ENCODE measurements at places on chromosomes 11 and 22. TPM values are rescaled to one million over a fixed set of nuclear protein-coding genes. Genes with fewer than 3 reads are reported as not detected.

DNA sequence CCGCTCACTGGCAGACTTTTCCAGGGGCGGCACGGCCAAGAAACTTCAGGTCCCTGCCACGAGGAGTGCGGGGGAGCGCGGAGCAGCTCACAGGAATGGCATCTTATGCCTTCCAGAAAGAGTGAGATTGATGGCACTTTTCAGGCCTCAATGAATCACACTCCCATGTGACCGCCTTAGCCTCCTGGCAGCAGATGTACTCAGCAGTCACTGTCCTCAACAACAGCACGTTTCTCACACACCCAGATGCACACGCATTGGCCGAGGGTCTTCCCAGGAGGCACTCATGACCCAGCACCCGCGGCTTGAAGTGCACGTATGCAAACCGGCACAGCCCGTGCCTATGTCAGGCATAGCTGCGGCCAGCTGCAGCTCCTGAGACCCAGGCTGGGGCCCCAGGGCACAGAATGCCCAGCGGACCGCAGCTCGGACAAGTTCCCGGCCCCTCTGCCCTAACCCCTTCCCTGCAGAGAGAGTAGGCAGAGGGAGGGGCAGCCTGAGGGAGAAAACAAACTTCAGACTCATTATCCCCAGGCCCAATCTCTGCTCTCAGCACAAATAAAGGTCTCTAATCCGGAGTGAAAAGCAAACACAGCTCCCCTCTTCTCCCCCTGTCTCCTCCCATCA is 48.3 kb downstream of the RPUSD4 start:
- H3K27ac ChIP-seq: peak overlapping the region; percentile 92
- H3K27me3 ChIP-seq: no peaks in the 10 kb centered on the region
- DNase-seq: peak; percentile 62
- H3K36me3 ChIP-seq: no peaks in the 10 kb centered on the region
- peaks cover 52% of the 10 kb centered on the region for H3K4me1 ChIP-seq

Gene PHOX2A
- total RNA-seq: not detected

GRCh38 chr22:38513063-38513462 is 7.0 kb upstream of the DDX17 start:
- peaks cover 2% of the 10 kb centered on the region for H3K4me1 ChIP-seq
- no peak for DNase-seq
- no peak overlapping the region for H3K27ac ChIP-seq
- no peaks in the 10 kb centered on the region for H3K27me3 ChIP-seq

- no peak for DNase-seq
- H3K4me3 ChIP-seq: no peak overlapping the region
- no peak overlapping the region for H3K27ac ChIP-seq
- no peaks in the 10 kb centered on the region for H3K4me1 ChIP-seq
- H3K27me3 ChIP-seq: no peaks in the 10 kb centered on the region
- H3K36me3 ChIP-seq: no peaks in the 10 kb centered on the region
These were observed 75.7 kb downstream of the LRRC4C start for GRCh38 chr11:41383768-41384167.

DNA sequence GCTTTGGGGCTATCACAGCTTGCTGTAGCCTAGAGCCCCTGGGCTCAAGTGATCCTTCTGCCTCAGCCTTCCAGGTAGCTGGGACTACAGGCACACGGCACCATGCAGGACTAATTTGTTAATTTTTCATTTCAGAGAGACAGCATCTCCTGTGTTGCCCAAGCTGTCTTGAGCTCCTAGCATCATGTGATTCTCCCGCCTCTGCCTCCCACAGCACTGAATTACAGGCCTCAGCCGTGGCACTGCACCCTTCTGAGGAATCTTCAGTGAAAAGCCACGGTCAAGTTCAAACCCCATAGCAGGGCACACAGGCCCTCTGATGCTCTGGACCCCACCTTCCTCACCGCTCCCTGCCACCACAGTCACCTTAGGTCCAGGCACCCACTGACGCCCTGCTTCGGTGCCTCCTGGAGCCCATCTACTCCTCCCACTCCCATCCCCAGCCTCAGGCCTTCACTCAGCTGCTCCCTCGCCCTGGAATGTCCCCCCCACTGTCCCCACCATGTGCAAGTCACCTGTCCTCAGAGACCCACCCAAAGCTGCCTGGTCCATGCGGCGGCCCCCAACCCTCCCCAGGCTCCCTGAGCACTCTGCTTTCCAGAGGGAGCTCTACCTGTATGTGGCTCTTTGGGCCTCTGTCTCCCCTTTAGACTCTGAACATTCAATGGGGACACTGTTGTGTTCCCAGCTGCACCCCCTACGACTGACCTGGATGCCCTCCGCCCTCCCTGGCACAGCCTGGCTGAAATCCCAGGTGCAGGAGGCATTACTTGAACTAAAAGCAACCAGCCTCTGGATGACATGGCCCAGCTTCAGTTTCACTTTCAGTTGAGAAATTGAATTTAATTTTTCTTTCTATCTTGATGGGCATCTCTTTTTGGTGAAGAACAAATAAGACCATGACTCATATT is 1.6 kb downstream of the APOL2 start:
- H3K36me3 ChIP-seq: peaks cover 23% of the 10 kb centered on the region
- DNase-seq: no peak
- no peaks in the 10 kb centered on the region for H3K27me3 ChIP-seq
- peak overlapping the region; percentile 94 for H3K4me3 ChIP-seq
- peaks cover 62% of the 10 kb centered on the region for H3K4me1 ChIP-seq

DNA sequence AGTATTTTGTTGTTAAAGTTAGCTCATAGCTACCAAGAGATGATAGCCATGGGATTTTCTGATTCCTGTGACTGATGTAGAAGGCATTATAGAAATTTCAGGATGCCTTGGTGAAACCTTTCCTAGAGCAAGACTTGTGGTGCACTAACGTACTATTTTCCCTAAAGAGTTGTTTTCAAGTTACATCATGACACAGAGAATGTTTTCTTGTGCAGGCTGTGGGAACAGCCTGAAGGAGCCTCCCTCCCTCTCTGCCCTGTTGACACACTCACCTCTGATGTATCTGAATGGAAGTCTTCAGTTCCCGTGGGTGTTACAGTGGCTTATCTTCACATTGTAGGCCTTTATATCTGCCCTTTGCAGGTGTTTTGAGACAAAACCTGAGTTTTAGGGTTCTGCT is 121.6 kb downstream of the LDLRAD3 start:
- H3K27me3 ChIP-seq: no peaks in the 10 kb centered on the region
- H3K4me1 ChIP-seq: peaks cover 20% of the 10 kb centered on the region
- no peak for DNase-seq
- peaks cover 24% of the 10 kb centered on the region for H3K36me3 ChIP-seq
- no peak overlapping the region for H3K27ac ChIP-seq
- H3K4me3 ChIP-seq: no peak overlapping the region

Gene TMEM126A
- total RNA-seq: 21.4 TPM

Gene MYO7A
- 2.2 TPM for total RNA-seq

- DNase-seq: no peak
- H3K4me3 ChIP-seq: no peak overlapping the region
- no peak overlapping the region for H3K27ac ChIP-seq
- no peaks in the 10 kb centered on the region for H3K4me1 ChIP-seq
- no peaks in the 10 kb centered on the region for H3K36me3 ChIP-seq
- H3K27me3 ChIP-seq: peaks cover 29% of the 10 kb centered on the region
These were observed 109.9 kb downstream of the MPPED1 start for GRCh38 chr22:43521716-43522115.

Gene UPK3A
- 0.87 TPM for total RNA-seq

GRCh38 chr22:38080850-38081635 is 2.9 kb downstream of the SLC16A8 start:
- no peak overlapping the region for H3K27ac ChIP-seq
- H3K4me3 ChIP-seq: no peak overlapping the region
- no peaks in the 10 kb centered on the region for H3K36me3 ChIP-seq
- peaks cover 3% of the 10 kb centered on the region for H3K4me1 ChIP-seq
- peaks cover 8% of the 10 kb centered on the region for H3K27me3 ChIP-seq

DNA sequence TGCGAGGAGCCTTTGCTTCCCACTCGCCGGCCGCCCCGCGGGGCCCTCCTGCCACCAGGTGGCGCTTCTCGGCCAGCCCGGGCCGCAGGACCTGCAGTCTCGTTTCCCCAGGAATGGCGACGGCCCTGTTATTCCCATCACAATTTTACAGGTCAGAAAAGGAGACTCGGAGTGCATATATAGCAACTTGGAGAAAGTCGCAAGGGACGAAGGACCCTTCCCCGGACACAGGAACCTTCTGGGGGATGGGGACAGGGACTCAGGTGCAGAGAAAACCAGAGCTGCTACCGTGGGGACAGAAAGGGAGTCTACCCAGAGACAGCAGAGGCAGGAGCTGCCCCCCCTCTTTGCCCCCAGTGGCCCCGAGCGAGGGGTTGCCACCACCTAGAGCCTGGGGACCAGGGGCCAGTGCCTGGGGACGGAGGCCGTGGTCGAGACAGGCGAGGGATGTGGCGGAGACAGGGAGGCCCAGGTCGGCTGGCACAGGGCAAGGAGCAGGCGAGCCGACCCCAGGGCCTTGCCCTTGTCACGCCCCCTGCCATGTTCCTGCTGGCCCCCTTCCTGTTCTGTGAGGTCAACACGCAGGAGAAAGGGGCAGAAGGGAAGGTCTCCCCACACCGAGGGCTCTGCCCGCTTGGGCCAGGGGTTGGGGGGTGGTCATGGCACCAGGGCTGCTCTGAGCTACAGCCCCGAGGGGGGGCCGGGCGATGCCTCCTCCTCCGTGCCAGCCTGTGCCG is 3.5 kb upstream of the KRTAP5-6 start:
- peaks cover 12% of the 10 kb centered on the region for H3K27me3 ChIP-seq
- H3K4me1 ChIP-seq: peaks cover 26% of the 10 kb centered on the region
- peak; percentile 95 for DNase-seq

- H3K27me3 ChIP-seq: peaks cover 27% of the 10 kb centered on the region
- no peak overlapping the region for H3K27ac ChIP-seq
- H3K4me1 ChIP-seq: no peaks in the 10 kb centered on the region
- H3K36me3 ChIP-seq: no peaks in the 10 kb centered on the region
These were observed 1435.9 kb downstream of the BRD1 start for GRCh38 chr22:48391820-48392219.

DNA sequence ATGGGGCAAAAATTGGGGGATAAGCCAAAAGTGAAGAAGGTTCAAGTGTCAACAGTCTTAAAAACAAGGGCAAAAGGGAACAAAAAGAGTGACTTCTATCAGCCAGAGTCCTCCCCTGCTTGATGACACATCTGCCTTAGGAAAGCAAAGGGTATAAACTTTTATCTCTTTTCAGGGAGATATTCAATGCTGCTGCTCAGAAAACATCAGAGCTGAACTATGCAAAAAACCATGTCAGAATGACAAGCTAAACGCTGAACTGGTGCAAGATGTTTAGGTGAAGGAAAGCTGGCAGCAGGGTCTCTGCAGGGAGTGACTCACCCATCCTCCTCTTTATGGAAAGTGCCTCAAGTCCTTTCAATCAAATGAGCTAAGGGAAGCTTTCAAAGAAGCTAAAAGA is 24.7 kb downstream of the ALG9 start:
- H3K4me1 ChIP-seq: no peaks in the 10 kb centered on the region
- H3K27ac ChIP-seq: no peak overlapping the region
- DNase-seq: no peak
- no peaks in the 10 kb centered on the region for H3K27me3 ChIP-seq
- H3K36me3 ChIP-seq: peaks cover 24% of the 10 kb centered on the region
- H3K4me3 ChIP-seq: no peak overlapping the region

Measured in mesothelial cell of epicardium (in vitro differentiated cells).